ENCODE measurements at places on chromosomes 3 and 15. TPM values are rescaled to one million over a fixed set of nuclear protein-coding genes. Genes with fewer than 3 reads are reported as not detected.
A peak's percentile ranks its signal among the peaks of the same experiment; 100 is the strongest.

- DNase-seq: peak; percentile 52
Observed at GRCh38 chr15:89401631-89402517, 67.2 kb upstream of the POLG start.

GRCh38 chr3:65856907-65857306, 181.8 kb downstream of the MAGI1 start:
- DNase-seq: no peak

GRCh38 chr3:128317698-128318231, 148.9 kb downstream of the DNAJB8 start:
- DNase-seq: no peak

DNA sequence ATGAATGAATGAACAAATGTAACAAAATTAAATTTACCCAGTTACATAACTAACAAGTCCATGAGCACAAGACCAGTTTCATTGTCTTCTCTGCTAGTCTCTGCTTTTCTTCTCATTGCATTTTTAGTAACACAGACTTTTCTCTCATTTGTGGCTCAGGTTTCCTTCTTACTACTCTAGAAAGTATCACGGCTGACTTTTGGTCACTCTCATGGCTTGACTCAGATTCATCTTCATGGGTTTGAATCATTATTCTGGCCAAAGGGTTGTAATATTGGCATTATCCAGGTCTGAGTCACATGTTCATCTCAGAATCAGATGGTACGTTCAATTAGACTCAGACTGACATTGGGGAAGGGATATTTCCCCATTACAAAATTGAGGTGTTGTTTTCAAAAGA, 121.5 kb upstream of the SATB1 start:
- DNase-seq: peak; percentile 4

DNA sequence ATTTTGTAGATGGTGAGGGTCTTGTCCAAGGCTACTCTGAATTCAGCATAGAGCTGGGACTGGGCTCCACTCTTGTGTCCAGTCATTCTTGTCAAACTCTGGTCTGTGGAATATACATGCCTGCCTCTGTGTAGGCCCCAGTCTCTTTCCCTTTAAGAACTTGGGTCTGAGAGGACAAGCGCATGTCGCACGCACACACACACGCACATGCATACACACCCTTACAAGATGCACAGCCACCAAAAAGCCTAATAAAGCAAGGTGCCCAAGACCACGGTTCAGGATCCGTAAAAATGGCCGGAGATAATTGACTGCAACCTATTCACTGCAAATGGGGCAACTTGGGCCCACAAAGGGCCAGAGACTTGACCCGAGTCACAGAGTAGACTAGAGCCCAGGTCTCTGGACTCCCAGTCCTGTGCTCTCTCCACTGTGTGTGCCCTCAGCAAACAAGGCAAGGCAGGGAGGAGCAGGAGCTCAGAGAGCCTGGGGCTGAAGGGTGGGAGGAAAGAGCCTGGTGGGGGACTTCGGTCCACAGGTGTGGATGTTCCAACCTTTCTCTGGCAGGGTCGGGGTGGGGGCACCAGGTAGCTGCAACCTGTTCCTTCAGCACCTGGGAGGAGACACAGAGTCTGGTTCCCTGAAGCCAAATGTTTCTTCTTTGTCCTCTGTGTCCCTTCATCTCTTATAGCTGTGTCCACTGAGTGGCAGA, 914 bp upstream of the PAQR5 start:
- DNase-seq: no peak

GRCh38 chr3:145698250-145698649, 462.7 kb downstream of the PLOD2 start:
- no peak for DNase-seq

DNA sequence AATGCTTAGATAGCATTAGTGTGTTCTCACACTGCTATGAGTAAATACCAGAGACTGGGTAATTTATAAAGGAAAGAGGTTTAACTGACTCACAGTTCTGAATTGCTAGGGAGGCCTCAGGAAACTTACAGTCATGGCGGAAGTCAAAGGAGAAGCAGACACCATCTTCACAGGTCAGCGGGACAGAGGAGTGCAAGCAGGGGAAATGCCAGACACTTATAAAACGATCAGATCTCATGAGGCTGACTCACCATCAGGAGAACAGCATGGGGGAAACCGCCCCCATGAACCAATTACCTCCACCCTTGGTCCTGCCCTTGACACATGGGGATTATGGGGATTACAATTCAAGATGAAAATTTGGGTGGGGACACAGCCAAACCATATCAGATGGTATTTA, 381.5 kb upstream of the DPPA4 start:
- no peak for DNase-seq

Gene AGTR1
- 0.15 TPM for total RNA-seq

- DNase-seq: no peak
Observed at GRCh38 chr15:64806509-64806908, 18.9 kb downstream of the PIF1 start.

- no peak for DNase-seq
Observed at GRCh38 chr15:72825829-72826228, 42.3 kb upstream of the ADPGK start.

GRCh38 chr3:57131210-57131588, 34.0 kb downstream of the IL17RD start:
- DNase-seq: no peak

DNA sequence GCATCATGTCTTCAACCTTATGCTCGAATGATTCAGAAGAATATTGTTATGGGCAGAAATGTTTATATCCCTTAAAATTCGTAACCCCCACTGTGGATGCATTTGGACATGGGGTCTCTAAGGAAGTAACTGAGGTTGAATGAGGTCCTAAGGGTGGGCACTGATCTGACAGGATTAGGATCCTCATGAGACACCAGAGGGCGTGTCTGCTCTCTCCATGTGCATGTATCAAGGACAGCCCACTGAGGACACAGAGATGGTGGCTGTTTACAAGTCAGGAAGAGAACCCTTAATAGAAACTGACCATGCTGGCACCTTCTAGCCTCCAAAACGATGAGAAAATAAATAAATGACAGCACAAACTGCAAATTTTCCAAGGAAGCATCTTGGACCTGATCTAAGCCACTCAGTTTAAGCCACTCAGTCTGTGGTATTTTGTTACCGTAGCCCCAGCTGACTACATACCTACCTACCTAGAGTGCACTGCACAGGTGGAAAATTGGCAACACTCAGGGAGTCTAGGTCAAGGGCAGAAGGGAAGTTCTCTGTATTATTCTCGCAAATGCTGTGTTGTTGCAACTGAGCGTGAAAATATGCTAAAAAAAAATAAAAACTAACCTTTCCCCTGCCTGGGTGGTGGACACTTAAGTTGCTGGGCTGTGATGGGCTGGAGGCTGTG, 126.6 kb downstream of the TJP1 start:
- peak; percentile 34 for DNase-seq

DNA sequence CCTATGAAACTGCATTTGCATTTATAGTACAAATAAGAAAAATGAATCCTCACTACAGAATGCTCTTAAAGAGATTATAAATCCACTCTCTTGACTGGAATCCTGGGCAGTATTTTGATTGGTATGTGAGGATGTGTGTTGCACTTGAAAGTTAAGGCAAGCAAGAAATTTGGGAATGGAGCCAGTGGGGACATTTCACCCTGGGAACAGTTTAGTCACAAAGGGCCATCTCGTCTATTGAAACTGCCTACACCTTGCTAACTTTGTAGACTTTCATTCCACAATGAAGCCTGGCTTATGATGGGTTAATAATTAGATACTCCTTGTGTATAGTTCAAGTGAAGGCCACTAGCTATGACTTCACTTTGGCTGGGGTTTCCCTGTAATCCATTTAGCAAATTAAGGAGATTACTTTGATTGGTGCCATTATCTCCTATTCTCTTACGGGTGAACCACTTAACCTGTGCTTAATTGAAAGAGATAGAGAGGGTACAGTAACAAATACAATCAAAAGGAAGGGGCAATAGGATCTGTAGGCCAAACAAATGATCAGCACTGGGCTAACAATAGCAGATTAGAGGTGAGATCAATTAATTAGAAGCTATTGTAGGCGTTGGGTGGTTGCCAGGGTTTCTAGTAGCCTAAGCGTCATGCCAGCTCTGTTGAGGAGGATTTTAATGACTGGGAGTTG, 146.9 kb upstream of the RARB start:
- no peak for DNase-seq

GRCh38 chr3:52471371-52472238, 16.2 kb downstream of the NISCH start:
- DNase-seq: peak; percentile 55

Gene RASGRP1
- total RNA-seq: not detected

DNA sequence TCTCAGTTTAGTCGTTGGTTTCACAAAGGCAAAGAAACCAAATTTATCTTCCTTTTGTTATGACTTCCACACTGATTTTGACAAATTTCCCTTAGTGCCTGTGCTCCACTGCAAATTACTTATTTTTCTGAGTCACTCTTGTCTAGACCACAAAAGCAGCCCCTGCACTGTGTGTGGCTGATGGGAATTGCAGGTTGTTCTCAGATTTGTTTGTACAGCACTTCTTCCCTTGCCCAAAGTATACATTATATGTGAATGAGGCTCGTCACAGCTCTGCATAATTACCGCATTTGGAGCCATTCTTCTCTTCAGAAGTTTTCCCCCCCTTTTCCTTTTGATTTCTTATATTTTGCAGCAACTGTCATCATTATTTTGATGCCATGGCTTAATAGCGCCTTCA, 354.2 kb upstream of the IL12A start:
- DNase-seq: peak; percentile 77

GRCh38 chr3:158185711-158186110, 75.8 kb downstream of the RSRC1 start:
- DNase-seq: no peak

Gene PAQR5
- total RNA-seq: 16.5 TPM

DNA sequence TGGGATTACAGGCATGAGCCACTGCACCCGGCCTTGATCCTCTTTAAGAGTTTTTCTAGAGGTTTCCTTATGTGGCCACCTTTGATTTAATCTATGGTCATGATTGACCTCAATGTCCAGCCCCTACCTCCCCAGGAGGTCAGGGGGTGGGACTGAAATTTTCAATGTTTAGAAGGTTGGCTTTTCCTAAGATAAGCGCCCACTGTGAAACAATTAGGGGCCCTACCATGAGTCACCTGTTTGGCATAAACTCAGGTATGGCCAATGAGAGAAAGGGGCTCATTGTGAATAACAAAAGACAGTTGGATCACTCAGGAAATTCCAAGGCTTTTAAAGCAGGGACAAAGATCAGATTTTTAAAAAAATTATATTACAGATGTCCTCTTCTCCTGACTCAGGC, 51.1 kb downstream of the ZBTB11 start:
- DNase-seq: no peak

Gene EFHB
- not detected for total RNA-seq

Gene USP13
- 14.8 TPM for total RNA-seq

GRCh38 chr3:128353361-128353965, 113.2 kb downstream of the DNAJB8 start:
- no peak for DNase-seq

GRCh38 chr3:37243820-37244748, 69.7 kb upstream of the LRRFIP2 start:
- DNase-seq: peak; percentile 95

Gene TMEM207
- total RNA-seq: not detected

Gene CP
- total RNA-seq: not detected

GRCh38 chr3:71183549-71183948, 400.0 kb downstream of the FOXP1 start:
- DNase-seq: no peak

Gene ALPK3
- 6.9 TPM for total RNA-seq

Gene CPNE4
- not detected for total RNA-seq

DNA sequence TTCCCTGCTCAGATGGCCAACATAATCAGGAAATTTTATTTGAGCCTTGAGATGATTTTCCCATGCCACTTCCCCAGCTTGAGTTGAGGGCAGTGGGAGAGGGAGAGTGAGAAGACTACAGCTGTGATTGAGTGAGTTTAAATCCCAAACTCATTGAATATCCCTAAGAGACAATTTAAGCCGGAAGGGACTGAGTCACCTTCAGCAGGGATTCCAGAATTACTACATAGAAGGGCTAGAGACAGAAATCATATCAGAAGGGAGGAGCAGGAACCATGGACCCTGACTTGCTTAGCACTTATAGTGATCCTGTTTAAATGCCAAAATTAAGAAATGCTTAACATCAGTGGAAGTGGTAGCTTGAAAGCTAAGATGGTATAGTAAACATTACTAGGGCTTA, 312.2 kb upstream of the SLCO3A1 start:
- DNase-seq: no peak

DNA sequence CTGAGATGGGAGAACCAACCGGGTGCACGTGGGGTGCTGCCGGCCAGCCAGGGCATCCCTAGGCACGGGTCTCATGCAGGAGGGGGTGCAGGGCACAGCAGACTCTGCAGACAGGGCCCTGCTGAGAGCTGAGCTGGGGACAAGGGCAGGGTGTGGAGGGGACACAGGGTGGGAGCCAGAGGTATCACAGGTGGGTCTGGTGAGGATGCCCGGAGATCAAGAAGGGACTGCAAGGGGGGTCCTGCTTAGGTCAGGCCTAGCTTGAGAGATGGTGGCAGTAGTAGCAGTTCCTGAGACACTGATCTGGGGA, 39.5 kb upstream of the PRR23E start:
- no peak for DNase-seq

DNA sequence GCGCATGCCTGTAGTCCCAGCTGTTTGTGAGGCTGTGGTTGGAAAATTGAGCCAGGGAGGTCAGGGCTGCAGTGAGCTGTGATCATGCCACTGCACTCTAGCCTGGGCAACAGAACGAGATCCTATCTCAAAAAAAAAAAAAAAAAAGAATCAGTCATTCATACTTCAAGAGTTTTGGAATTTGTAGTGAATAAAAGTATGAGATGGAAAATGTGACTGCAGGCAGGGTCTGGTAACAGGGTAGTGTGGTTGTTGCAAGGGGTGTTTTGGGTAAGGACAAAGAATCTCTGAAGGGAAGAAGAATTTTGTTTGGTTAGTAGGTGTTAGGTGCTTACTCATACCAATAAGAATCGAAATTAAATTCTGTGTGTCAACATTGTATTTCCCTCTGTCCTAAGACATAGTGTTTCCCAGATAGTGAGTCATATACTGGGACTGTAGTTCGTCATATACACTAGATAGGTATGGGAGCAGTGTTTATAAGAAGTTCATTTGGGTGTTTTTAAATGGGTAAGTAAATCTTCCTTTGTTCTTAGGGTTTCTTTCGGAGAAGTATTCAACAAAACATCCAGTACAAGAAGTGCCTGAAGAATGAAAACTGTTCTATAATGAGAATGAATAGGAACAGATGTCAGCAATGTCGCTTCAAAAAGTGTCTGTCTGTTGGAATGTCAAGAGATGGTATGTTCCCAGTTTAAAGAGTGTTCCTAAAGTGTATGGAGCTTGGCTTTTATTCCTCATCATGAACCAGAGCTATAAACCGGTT, 14.2 kb downstream of the NR1D2 start:
- DNase-seq: peak; percentile 96

Gene ZNF80
- not detected for total RNA-seq

GRCh38 chr3:24707936-24708335, 213.3 kb upstream of the THRB start:
- no peak for DNase-seq

Gene CKMT1A
- total RNA-seq: 1.7 TPM

Gene ZNF774
- 1.1 TPM for total RNA-seq

Gene AHSG
- total RNA-seq: not detected

- peak; percentile 87 for DNase-seq
Observed at GRCh38 chr3:125110016-125110875, 54.4 kb upstream of the HEG1 start.

- DNase-seq: no peak
Observed at GRCh38 chr3:194306771-194307640, 44.1 kb downstream of the CPN2 start.
